ENCODE measurements at places on chromosomes 3 and 15.

DNA sequence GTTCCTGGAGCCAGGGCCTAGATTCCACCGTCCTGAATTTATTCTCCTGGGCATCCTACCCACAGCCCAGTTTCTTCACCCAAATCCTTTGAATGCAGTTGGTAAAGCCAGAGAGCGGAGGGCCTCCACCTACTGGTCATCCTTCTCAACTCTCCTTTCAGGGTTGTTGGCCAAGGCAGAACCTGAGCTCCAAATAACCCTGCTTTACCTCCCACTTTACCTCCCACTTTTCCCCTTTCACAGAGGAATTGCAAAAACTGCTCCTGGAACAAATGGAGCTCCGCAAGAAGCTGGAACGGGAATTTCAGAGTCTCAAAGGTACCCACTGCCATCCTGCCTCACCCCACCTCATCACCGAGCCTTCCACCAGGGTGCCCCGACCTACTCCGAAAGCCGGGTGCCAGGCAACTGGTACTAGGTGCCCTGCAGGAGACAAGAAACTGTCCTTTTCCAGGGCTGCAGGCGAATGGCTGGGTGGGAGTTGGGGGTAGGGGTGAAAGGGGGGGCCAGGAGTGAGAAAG lies 6.8 kb downstream of the SKOR1 start:
- no peak for DNase-seq

GRCh38 chr15:39365873-39366272 lies 215.0 kb upstream of the THBS1 start:
- DNase-seq: no peak

GRCh38 chr3:4573153-4573552 lies 80.0 kb downstream of the ITPR1 start:
- no peak for DNase-seq

DNA sequence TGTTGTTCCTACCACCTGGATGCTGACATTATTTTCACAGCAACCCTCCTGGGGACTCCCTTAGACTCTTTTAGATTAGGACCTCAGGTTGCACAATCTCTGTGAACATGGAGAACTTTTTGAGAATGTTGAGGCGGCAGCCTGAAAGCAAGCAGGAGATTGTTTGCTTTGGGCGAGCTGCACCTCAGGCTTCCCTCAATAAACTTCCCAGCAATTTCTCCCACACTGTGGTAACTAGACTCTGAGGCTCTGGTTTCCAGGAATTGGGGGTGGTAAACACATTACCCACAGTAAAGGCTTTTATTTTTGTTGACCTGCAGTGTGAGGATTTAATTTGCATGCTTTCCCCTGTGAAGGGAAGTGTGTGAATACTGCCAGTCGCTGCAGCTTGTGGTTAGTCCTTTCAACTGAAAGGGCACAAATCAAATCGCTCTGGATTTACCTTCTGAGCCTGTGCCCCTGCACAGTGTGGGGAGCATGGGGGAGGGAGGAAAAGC lies 35.2 kb upstream of the SIAH2 start:
- DNase-seq: no peak

- DNase-seq: no peak
Measured at GRCh38 chr3:190541008-190541407, 27.1 kb downstream of the IL1RAP start.
